ENCODE measurements at places on chromosomes 11 and 22.

- DNase-seq = no peak
These were observed 229.2 kb downstream of the ADAMTS15 start for GRCh38 chr11:130677486-130678153.

DNA sequence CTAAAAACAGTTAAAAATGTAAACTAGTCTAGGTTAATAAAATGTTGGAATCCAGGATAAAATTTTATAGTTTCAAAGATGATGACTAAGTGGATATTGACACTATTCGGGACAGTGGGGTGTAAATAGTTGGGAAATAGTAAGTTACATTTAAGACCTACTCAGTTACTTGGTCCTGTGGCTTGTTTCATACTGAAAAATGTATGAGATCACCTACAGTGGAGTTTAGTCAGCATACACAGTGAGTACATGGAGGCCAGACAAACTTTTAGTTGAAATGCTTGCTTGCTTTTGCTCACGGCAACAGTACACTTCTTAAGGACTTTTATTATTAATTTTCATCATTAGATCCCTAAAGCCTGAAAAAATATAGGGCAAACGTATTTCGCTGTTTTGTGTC, 16.1 kb downstream of the TRIM22 start:
- no peak for DNase-seq

DNA sequence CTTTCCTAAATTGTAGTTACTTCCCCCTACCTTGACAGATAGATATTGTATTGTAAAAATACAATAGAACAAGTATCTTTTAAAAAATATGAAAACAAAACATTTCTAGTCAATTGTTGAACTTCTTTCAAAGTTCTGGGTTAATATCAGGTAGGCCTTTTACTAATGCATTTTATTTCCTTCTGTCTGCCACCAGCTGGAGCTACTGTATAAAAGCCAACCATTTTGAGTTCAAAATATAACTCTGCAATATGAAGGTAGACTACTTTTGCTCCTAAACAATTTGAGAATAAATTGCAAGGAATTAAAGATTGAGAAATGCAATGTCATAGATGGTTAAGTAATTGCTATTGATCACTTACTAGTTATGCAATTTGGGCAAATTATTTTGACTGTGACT, 22.1 kb upstream of the LIN7C start:
- no peak for DNase-seq

GRCh38 chr22:24247564-24248344, 2.9 kb upstream of the GGT5 start:
- no peak for DNase-seq

GRCh38 chr11:96015906-96016565, 92.1 kb upstream of the MTMR2 start:
- DNase-seq = no peak

GRCh38 chr11:128477811-128478210, 109.5 kb downstream of the ETS1 start:
- no peak for DNase-seq

GRCh38 chr11:123211149-123211852, 16.3 kb upstream of the CLMP start:
- DNase-seq = no peak

DNA sequence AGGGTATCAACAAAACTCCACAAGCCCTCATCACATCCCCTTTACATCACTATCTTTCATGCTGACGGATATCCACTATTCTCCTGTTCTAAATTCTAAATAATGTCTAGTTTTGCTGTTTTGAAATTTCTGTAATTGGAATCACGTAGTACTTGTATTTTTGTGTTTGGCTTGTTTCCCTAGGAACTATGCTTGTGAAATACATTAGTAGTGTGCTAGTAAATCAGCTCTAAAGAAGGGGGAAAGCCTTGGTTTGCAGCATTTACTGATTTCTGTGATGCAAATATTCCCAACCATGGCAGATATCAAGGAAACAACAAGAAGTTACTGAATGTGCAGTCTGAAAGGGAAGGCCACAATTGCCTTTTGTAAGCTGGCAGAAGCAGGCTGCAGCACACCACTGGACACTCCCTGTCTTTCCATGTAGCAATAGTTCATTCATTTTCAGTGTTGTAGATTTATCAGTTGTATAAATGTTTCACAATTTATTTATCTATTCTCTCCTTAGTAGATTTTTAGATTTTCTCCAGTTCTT, 4.7 kb upstream of the FOLH1 start:
- no peak for DNase-seq

GRCh38 chr11:46055371-46055770, 65.9 kb downstream of the PHF21A start:
- DNase-seq = no peak

DNA sequence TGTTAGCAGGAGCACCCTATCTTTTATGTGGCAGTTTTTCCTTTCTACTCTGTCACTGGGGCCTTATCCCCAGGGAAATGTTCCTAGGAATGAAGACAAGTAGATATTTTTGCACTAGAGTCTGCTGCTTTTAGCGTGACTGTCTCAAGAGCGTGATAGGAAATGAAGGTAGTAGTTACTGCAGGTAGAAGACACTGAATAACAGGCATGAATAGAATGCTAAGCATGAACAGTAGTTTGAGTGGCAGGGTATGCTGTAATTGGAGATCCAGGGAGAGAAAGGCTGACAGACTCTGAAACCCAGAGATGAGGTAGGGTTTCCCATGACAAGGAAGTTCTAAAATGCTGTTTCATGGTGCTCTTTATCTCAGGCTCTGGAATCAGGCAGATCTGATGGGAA, 475.1 kb downstream of the NELL1 start:
- no peak for DNase-seq

- no peak for DNase-seq
These were observed 855 bp upstream of the MS4A5 start for GRCh38 chr11:60428517-60428916.

- DNase-seq = no peak
These were observed 33.9 kb downstream of the AAMDC start for GRCh38 chr11:77854838-77855237.

GRCh38 chr11:111542606-111543275, 2.2 kb downstream of the LAYN start:
- no peak for DNase-seq

GRCh38 chr11:119130662-119131061, 9.3 kb downstream of the HINFP start:
- DNase-seq = no peak

DNA sequence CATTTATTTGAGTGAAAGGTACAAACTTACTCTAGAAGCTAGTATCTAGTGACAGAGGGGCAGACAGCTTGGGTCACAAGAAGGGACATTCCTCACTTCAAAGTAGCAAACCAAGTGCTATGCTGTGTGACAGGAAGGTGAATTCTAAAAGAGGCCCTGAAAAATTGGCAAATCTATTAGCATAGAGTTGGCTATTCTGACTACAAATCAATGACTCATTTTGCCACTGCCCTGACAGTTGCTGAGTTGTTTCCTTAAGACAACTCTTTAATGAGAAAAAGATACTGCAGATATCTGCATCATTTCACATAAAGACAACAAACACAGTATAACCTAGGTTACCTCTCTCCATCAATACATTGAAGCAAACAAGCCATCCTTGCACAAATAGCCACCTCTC, 524.0 kb upstream of the LRRC4C start:
- DNase-seq = no peak

DNA sequence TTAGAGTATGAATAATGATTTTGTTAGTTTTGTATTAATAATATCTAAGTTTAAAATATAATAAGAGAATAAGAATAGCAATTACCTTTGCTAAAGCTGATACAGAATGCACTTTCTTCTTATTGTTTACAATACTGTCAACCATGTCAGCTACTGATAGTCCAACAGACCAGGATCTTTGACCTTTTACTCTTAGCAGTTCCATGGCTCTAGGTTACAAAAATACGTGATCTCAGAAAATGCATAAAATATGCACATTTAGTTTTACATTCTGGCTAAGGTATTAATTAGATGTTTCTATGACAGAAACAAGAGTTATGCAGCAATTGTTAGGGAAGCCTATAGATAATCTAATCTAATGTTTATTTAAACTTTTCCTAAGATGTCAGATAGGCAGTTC, 7.5 kb upstream of the TSG101 start:
- no peak for DNase-seq

DNA sequence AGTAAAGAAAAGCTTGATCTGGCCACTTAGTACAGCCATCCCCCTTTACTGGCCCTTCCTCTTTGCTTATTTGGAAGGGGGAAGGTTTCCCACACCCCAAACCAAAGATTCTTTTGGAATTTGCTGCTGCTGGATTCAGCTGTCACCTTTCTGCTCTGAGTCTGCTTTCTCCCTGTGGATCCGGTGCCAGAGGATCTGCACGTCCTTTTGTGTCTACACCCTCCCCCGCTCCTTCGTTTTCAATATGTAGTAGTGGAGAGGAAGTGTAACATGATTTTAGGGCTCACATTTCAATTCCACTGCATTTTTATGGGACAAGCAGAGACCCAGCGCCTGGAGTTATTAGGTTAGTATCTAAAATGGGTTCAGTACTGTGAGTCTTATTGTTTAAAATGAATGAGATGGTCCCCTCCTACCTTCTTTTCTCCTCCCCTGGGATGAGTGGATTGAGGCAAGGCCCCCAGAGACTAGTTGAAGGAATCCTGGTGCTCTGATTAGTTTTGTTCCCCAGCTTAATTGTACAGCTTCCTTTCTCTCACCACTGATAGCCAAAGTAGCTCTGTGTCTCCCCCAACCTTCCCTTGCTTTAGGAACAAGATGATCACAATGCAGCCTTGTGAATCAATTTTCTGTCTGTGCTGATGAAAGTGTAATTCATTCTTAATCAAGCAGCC, 30.5 kb upstream of the CABP7 start:
- DNase-seq = no peak

DNA sequence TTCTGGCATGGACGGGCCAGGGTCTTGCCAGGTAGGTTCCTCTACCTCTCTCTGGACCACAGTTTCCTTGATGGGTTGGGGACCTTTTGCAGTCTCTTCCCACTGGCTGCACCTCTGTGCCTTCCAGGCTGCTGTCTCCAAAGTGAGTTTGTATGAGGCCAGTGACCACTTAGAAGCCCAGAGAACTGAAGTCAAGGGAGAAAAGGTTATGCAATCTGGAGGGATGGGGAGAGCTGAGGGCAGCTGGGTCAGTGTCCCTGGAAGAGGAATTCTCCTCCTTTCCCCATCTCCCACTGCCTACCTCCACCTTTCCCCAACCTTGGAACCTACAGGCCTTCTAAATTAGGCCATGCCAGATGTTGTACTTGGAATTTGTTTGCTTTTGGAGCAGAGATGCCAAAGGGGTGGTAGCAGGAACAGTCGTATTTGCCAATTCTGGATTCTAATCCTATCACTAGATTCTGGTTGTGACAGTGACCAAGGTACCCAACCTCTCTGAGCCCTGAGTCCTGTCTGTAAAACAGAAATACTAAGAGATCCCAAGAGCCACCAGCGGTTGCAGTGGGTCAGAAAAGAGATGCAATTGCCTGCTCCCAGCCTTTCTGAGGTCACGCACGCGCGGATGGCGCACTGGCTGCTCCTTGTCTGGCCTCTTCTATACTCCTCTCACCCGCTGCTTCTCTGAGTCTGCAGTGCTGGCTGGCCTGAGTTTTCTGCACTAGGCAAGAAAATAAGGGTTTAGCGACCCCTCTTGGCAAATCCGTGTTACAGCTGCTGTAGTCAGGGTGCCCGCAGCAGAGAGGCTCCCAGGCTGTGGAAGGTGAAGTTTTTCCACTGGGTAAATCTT, 10.7 kb upstream of the ACCSL start:
- DNase-seq = peak; percentile 41

GRCh38 chr22:44183287-44183588, 2.5 kb downstream of the PARVG start:
- DNase-seq = no peak

DNA sequence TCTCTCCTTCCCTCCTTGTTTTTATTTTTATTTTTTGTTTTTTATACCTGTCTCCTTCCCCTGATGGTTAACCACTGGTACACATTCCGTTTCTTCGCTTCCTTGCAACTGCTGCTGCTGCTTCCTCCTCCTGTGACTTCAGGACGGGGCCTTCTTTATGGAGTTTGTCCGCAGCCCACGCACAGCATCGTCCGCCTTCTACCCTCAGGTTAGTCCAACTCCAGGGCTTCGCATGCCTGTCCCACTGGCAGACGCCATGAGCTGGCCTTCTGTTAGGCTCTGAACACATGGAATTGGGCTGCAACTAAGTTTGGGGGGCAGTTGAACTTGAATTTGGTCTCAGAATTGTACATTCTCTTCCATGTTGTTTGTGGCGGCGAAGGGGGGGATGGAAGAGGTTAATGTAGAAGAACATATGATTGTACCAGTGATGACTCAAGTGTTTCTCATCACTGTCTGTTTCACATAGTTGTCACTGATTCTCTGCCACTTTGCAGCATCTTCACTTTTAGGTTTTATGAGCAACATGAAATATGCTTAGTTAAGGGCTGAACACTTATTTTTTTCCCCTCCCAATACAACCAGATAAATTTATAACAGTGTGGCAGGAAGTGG, 83.0 kb upstream of the YWHAH start:
- DNase-seq = no peak

DNA sequence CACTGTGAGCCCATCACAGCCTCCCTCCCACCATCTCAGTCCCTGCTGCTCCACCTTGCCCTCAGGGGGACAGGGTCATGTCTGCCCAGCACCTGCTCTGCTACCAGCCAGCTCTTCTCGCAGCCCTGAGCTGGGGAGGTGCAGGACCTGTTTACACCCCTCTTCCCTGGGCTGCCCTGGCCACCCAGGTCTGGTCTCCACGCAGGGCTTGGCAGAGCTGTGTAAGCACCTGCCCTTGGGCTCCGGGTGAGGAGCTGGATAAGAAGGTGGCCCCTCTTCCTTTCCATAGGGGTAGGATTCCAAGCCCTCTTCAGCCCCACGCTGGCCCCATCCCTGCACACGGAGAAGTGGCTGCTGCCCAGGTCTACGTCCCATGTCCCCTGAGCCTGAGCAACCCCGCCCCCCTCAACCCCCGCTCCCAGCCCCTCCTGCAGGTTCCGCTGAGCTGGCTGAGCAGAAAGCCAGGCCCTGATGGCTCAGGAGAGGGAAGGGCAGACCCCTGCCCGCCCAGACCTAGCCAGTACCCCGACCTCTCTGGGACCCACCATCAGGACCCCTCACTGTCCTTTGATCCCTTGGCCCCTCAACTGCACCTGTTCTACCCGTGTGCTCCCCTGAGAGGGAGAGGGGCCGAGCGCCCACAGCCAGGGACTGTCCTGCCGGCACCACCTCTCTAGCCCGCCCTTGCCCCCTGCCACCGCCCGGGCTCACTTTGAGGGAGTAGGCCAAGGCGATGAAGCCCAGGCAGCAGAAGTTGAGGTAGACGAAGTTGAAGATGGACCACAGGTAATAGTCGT, 3.2 kb downstream of the IFITM10 start:
- no peak for DNase-seq

DNA sequence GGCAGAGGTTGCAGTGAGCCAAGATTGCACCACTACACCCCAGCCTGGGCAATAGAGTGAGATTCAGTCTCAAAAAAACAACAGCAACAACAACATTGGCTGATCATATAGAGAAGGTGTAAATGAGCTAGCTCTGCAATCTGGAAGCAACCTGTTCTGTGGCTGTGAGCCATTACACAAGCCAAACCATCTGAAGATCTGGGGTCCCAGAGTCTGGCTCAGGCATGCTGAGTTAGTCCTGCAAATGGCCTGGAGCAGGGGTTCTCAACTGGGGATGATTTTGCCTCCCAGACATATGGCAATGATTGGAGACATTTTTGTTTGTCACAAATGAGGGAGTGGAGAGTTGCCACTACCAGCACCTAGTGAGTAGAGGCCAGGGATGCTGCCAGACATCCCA, 42.3 kb upstream of the RAB1B start:
- DNase-seq = no peak
